ENCODE measurements at places on chromosomes 11 and 22.

DNA sequence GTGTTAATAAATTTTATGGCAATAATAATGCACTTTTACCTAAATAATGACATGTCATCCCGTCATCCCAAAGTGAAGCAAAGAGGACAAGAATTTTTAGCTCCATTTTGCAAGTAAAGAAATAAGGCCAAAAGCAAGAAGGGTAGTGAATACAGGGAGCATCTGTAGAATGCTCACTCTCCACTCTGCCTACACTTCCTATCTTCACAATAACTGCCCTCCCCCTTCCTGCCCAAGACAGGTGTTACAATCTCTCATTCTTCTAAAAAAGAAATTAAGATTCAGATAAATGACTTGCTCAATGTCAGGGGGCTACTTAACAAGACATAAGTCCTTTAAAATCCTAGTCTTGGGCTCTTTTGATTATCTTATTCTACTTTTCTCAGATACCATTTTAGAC lies 8.9 kb downstream of the RDX start:
- DNase-seq = no peak

GRCh38 chr11:13713982-13714381 lies 45.5 kb downstream of the FAR1 start:
- DNase-seq = no peak

GRCh38 chr11:14519597-14519916 lies 629 bp downstream of the PSMA1 start:
- DNase-seq = peak; percentile 26

DNA sequence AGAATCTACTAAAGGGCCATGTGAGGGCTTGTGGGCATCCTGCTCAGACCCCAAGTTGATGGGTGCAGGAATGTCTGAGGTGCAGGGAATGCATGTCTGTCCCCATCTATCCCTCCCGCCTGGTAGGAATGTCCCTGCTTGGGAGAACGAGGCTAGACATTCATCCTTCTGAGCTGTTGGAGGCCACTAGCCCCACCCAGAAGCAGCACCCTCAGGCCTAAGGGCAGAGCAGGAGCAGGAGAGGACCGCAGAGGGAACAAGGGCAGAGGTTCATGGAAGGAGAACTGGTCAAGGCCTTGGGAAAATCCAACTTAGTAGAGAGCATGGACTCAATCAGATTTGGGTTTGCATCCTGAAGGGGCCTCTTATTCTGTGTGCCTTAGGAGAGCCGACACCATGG lies 22.1 kb upstream of the LMO1 start:
- DNase-seq = no peak

DNA sequence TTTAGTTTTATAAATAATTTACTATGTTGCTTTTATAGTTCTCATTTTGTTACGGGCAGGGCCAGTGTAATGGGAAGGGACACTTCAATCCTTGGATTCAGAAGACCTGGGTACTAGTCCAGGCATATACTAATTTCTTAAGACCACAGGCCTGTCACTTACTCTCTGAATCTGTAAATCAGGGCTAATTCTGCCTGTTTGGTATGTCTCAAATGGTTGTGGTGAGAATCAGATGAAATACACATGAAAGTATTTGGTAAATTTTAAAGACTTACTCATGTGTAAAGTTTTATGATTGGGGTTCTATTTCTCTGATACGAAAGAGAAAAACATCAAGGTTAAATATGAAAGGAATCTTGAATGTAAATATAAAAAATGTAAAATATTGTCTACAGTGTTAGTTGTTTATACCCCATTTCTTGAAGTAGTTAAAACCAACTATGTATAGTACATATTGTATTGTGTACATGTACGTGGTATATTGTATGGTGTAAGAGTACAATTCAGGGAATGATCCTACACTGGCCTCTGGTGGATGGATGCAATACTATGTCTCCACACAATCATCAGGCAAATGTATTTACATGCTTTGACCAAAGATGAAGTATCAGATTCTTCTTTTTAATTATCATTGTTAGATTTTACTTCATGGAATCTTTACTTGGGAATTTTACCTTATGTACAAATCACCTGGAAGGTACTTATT lies 24.5 kb upstream of the RAG2 start:
- DNase-seq = no peak

- DNase-seq = no peak
Observed at GRCh38 chr22:28279888-28280287, 360.8 kb upstream of the PITPNB start.

GRCh38 chr11:14029971-14030920 lies 67.7 kb downstream of the SPON1 start:
- DNase-seq = no peak

DNA sequence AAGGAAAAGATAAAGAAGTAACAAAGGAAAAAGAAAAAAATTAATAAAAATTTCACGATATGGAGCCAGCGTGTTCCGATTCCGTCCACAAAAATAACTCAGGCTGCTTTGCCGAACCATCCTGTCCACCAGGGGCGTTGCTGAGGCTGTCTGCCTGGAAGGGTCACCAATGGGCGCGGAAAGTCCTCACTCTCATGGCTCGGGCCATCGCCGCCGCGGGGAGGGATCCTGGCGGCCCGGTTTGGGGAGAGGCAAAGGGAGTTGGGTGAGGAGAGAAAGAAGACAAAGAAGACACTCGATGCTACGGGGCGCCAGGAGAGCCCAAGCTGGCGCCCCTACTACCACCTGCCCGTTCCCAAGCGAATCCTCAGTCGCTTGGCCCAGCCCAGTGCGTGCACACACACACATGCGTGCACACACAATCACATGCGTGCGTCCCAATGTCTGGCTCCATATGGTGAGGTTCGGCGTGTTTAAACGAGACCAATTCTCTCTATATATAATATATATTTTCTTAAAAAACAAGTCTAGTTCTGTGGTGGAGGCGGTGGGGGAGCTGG lies 5.6 kb upstream of the PYGM start:
- no peak for DNase-seq

GRCh38 chr11:128482512-128483191 lies 104.7 kb downstream of the ETS1 start:
- DNase-seq = peak; percentile 56

DNA sequence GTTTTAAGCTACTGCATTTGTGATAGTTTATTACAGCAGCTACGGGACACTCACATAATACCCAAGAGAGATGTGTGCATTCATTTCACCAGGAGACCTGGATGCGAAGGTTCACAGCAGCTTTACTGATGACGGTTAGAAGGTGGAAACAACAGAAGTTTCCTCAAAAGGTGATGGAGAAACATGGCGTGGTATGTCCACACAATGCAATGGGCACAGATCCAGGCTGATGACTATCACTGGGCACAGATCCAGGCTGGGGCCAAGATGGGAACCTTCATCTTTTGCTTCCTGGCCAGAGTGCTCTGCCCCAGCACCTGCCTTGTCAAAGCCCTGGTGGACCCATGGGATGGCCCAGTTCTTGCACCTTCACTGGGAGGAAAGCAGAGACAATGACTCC lies 30.6 kb upstream of the RFPL3 start:
- DNase-seq = no peak

DNA sequence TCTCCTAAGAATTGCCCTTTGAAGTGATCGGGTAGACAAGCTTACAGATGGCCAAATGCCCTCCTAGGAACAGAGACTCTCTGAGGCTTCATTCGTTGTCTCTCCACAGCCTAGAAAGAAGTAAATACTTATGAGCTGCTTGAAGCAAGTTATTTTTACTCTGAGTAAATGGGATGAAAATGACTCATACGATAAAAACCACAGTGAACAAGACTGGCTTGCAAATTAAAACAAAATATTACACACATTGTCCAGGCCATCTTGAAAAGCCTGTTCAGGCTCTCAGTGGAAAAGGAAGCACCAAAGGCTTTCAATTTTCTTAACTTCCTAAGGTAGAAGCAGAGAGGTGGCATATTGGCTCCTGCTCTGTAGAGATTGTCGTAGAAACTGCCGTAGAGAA lies 294.2 kb downstream of the NELL1 start:
- DNase-seq = no peak

DNA sequence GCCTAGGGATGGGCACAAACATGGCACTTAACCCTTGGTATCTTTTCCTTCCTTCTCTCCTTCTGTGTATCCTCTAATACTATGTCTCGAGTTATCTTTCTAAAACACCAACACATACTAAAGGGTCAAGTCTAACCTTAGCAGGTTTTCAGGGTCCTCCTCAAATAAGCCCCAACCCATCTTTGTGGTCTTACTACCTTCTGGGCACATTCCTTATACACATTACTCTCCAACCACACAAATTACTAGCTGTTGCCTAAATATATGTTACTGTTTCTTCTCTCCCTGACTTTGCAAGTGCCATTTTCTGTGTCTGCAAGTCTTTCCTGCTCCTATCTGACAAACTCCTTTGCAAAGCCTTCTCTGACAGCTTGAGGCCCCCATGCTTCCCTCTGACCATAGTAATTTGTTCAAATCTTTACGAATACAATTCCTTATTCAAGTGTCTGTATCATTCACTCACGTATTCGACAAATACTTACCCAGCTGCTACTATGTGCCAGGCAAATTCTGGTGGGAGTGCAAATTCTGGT lies 15.8 kb upstream of the NUP160 start:
- DNase-seq = no peak

DNA sequence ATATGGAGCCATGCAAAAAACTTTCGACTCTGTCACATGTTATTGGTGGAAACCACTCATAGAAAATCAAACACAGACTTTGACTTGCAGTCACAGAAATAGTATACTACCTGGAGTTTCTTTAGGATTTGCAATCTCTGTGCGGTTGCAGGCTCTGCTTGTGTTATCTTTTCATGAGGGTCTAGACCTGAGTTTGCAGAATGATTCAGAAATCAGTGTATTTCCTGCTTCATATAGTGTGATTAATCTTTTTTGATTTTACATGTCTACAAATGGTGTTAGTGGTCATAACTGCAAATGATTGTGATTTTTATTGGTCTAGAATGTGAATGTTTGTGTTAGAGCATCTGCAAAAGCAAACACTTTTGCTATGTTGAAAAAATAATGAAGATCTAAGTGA lies 690.2 kb downstream of the NTM start:
- DNase-seq = no peak

GRCh38 chr11:45890886-45891550 lies 5.6 kb downstream of the MAPK8IP1 start:
- no peak for DNase-seq

- peak; percentile 32 for DNase-seq
Observed at GRCh38 chr11:3865388-3866193, 10.1 kb downstream of the STIM1 start.

- no peak for DNase-seq
Observed at GRCh38 chr11:30786256-30787110, 200.3 kb upstream of the MPPED2 start.
